ENCODE measurements at places on chromosomes 12 and 14.

- no peak for DNase-seq
These were observed 544.1 kb downstream of the KCNH5 start for GRCh38 chr14:62501021-62501750.

GRCh38 chr12:28893365-28893764, 255.7 kb upstream of the FAR2 start:
- no peak for DNase-seq

GRCh38 chr12:117231750-117232149, 41.5 kb upstream of the FBXO21 start:
- DNase-seq, result no peak

DNA sequence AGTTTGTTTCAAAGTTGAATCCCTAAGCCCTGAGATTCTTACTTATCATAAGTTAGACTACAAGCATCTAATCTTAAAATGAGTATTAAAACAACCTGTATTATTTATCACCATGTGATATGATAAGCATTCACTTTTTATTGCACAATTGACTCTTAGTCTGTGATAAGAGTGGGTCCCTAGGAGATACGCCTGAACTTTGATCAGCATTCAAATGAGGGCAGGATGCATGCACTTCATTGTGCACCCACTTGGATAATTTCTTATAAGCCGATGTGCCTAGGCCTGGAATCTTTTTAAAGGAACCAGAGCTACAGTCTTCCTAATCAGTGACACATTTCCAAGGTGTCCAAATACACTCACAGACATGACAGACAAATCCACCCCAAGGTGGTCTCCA, 31.4 kb upstream of the SPTLC2 start:
- DNase-seq, result no peak

DNA sequence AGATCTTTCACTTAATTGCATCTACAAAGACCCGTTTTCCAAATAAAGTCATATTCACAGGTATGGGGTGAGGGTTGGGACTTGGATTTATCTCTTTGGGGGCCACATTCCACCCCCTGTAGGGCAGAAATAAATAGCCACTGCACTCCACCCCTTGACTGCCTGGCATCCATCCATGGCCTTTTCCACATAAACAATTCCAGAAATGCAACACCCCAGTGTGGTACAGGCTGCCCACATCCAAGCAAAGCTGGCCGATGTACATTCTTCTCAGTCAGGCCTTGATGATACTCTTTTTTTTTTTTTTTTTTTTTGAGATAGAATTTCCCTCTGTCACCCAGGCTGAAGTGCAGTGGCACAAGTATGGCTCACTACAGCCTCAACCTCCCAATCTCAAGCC, 12.9 kb downstream of the DGLUCY start:
- DNase-seq, result no peak

GRCh38 chr14:89324501-89325298, 92.3 kb downstream of the FOXN3 start:
- no peak for DNase-seq

GRCh38 chr14:29584992-29585391, 342.7 kb downstream of the PRKD1 start:
- no peak for DNase-seq

DNA sequence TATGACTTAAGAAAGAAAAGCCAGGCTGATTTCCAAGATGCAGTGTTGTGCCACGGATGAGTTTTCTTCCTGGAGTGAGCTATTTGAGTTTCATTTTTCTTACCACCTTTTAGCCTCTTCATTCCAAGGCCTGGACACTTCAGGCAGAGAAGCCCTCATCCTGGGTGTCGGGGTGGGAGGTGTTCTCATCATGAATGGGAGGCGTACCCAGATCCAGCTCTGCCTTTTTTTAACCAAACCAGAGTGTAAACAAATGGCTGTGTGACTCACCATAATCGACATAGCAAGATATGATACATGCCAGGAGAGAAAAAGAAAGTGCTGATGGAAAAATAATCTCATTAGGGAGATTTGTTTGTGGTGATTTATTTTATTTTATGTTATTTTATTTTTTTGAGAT, 79.9 kb downstream of the ARF6 start:
- peak; percentile 53 for DNase-seq

- no peak for DNase-seq
These were observed 277.7 kb downstream of the TMTC2 start for GRCh38 chr12:82964446-82964845.

GRCh38 chr12:104212516-104212915, 3.1 kb upstream of the TXNRD1 start:
- DNase-seq, result no peak

DNA sequence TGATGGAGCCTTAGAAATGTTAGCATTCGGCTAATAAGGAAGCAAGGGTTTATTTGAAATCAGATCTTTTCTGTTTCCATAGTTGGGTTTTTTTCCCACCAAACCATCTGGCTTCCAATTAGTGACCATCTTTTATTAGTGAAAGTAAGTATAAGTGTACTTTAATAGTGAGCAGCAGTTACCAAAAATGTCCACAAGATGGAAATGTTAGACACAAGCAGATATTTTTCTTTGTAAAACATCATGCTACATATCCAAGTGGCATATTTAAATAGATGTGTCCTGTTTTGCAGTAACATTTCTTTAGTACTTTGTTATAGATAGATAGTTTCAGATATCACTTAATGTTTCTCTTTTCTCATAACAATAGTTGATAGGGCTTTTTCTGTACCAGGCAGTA, 28.8 kb downstream of the YEATS4 start:
- DNase-seq, result no peak

DNA sequence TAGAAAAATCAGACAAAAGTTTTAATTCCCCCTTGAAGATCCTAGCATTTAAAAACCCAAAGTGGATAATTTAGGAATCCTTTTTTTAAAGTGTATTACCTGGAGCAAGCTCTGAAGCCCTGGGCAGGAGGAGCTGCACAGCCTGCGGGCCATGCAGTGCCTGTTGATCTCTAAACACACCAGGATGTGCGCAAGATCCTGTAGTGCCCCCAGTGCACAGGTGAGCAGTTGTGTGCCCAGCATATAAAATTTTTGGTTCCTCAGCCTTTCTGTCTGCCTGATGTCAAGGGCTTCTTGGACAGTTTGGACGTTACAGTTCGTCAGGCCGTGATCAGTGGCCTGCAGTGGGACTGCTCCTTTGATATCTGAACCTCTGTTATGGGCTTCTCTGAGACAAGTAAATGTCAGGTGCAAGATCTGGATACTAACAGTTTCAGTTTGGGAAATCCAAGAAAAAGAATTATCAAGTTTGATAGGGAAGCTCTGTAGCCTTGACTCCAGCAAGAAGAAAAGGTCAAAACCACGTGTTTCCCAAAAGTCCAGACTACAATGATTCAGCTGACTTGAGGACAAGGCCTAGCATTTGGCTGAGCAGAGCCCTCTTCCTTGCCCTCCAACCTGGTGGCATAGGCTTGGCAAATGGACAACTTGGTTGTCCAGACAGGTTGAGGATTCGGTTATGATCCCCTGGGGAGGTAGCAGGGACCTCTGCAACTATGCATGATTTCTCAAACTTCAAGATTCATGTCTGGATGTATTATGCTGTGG, 1.0 kb downstream of the ATXN7L3B start:
- DNase-seq, result peak; percentile 43

GRCh38 chr12:1890810-1891209, 27.6 kb downstream of the CACNA2D4 start:
- no peak for DNase-seq

GRCh38 chr12:102436867-102437266, 43.5 kb downstream of the IGF1 start:
- DNase-seq, result no peak

GRCh38 chr12:127731657-127732056, 535.3 kb upstream of the TMEM132C start:
- no peak for DNase-seq

DNA sequence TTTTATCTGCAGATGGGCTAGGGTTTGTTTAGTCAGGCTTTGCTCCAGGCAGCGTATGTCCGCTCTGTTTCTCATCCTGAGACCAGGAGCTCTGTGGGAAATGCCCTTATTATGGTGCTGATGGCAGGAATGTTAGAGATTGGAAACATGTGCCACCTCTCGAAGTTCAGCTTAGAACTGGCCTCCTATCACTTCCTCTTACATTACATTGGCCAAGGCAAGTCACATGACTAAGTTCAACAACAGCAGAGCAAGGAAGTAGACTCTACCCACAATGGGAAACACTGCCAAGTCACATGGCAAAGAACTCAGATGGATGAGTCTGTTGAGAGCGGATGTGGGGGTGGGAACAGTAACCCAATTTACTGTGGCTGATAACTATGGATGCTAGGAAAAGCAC, 161.9 kb upstream of the WSCD2 start:
- DNase-seq, result no peak

DNA sequence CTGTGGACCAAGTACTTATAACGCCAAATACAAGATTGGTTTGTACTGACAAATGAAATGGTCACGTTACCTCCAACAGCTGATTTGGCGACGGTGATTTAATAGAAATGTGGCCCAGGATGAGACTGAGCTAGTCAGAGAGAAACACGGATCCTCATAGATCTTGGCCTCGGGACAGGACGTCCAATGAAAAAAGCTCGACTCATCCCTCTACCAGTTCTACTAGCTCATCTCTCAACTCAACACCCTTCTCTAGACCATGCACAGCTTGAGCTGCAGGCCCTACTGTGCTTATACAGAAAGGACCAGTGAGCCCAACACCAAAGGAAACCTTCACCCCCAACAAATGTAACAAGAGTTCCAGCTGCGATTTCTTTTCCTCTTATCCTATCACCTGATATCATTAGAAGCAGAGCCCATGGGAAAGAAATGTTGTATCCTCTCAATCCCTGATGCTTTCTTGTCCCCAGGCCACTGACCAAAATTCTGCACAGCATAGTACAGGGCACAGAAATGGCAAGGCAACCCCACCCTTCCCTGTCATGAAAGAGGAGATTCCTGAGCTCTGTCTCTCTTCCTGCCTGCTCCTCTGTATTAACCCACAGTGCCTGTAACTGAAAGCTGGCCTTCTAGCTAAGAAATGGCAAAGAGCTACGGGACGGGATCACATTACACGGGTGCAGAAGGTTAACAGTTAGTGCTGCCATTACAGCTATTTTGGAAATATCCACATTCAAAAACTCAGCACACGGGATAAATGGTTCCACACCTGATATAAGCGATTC, 39.2 kb downstream of the DICER1 start:
- DNase-seq, result no peak

DNA sequence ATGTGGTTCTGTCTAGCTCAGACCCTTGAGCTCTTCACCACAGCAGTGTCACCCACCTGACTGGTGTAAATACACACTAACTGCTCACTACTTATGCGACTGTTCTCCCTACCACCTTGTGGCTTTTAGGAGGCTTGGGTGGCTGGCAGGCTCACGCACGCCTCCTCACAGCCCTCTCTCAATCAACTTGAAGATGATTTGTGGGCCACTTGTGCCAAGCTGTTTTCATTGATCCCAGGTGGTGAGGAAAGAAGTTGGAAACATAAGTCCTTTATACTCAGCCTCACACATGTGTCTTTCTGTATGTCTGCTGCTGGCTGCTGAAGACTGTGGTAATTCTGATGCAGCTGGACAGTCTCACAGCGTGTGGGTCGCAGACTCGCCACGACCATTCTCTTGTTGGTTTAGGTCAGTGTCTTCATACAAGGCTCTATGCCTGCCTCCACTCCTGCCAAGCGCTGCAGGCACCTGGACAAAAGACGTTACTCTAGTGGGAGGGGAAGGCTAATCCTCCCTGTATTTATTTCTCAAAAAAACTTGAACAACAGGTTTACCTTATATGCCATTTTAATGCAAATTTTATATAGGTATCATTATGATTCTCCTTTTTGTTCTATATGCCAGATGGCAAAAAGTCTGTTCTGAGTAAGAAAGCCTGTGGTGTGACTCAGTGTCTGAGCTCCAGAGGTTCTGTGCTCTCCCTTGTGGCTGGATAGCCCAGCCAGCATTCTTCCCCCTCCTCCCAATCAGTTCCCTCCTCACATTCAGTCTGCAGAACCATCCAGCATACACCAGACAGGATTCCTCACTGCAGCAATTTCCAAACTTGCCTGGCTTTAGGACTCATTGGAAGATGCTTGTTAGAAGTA, 115.6 kb downstream of the DIP2B start:
- peak; percentile 54 for DNase-seq

- no peak for DNase-seq
These were observed 4.9 kb downstream of the ST8SIA1 start for GRCh38 chr12:22329621-22330020.

DNA sequence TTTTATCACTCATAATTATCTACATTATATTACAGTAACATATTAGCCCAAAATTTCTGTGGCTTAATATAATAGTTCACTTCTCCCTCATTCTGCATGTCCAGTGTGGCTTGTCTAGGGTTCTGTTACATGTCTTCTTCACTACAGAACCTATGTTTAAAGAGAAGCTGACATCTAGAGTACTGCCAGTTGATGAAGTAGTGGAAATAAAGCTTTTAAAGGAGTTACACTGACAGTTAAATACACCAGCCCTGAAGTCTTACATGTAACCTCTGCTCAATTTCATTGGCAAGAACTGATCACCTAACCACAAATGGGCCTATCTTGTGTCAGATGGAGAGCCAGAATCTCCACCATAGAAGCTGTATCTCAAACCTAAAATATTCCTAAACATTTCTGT, 32.9 kb downstream of the RPS6KA5 start:
- DNase-seq, result no peak

- peak; percentile 14 for DNase-seq
These were observed 3.1 kb downstream of the LRFN5 start for GRCh38 chr14:41609704-41610183.

DNA sequence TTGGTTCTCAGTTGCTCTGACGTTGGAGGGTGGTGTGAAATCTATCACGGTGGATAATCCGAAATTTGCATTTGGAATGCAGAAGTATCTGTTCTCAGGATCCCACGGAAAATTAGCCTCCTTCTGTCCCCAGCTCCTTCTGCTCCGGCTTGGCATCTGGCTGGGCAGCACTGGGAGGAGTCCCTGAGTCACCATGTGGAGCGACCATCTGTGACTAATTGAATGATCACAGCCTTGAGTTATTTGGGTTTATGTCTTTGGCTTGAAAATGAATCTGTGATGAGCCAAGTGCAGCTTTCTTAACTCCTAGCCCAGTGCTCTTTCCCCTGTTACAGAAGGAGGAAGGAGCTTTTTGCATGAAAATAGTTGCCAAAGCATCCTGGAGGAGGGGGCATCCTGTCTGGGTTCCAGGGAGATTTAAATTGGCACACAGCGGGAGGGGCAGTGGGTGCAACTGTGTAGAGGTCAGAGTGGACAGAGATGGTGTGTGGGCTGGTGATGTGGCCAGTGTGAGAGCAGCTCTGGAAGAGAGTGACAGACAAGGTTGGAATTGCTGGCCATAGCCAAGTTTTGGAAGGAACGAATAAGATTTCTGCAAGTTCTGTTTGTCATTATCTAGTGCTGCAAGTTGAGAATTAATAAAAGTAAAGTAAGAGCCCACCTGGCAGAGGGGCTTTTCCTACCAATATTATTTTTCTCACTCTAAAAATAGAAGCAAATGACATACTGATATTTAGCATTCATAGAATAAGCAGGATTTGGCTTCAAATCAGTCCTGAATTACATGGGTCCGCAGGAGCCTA, 74.4 kb downstream of the SLC24A4 start:
- DNase-seq, result no peak

- DNase-seq, result no peak
These were observed 5.8 kb downstream of the IGF1 start for GRCh38 chr12:102474438-102475064.

Data from activated CD4-positive, alpha-beta T cell treated with anti-CD3 and anti-CD28 coated beads for 48 hours (primary cell).